T-helper 2 cell treated with Interferon-gamma antibody and Interleukin-4, amounts not matched to agents 5 μg/mL and 100 μg/mL, for 36 hours (primary cell): ENCODE measurements at places on chromosomes 2 and 18.
A peak's percentile ranks its signal among the peaks of the same experiment; 100 is the strongest.

GRCh38 chr2:182006595-182007341, 21.1 kb downstream of the PPP1R1C start:
- no peak for DNase-seq

GRCh38 chr18:2535419-2535910, 35.8 kb downstream of the METTL4 start:
- no peak for DNase-seq

DNA sequence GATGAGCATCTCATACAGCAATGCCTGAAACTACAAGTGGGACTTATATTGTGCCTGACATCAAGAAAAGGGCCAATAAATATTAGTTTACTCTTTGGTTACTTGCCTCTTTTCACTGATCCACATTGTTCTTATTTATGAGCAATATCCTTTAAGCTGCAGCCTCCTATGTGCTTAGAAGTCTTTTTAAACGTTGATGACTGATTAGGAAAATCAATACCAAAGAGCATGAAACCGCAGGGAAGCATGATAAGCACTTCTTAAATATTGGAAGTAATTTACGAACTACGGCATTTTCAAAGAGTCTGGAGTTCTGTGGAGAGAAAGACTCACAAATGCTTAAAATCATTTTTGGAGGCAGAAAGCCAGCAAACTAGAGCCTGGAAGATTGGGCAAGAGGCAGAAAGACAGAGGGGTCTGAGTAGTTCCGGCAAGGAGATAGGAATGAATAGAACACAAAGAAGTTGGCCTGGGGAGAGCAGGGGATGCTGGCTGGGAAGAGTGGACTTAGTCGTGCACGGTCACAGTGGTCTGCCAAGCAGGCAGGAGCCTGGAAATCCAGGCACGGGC, 122.6 kb upstream of the NOSTRIN start:
- no peak for DNase-seq

- DNase-seq, result no peak
Measured at GRCh38 chr2:15506229-15506819, 54.8 kb downstream of the NBAS start.

DNA sequence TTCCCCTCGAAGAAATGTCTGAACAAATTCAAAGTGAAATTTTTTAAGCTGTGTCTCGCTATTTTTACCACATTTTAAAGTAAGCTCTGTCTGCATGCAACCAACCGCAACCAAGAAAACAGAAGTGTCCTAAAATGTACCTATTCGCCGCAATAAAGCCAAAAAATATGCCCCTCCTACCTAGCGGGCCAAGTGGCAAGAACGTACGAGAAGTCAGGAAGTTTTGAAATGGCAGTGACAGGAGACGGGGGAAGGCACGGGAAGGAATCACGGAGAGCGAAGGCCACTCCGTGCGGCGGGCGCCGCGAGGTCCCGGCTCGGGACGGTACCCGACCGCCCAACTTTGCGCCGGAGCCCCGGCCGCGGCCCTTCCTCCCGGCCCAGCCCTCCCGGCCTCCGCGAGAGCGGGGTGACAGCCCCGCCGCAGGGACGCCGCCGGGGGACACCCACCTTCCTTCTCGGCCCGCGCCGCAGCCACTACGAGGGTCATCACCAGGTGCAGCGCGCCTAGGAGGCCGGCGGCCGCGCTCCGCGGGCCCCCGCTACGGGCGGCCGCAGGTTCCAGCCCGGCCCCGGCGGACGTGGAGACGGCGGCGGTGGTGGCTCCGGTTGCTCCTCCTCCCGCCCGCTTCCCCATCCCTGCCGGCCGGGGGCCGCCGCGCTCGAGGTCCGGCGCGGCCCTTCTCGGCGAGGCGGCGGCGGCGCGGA, 568 bp downstream of the TMEM131 start:
- DNase-seq, result peak; percentile 66

- DNase-seq, result no peak
Measured at GRCh38 chr18:8752329-8752728, 47.0 kb downstream of the MTCL1 start.

DNA sequence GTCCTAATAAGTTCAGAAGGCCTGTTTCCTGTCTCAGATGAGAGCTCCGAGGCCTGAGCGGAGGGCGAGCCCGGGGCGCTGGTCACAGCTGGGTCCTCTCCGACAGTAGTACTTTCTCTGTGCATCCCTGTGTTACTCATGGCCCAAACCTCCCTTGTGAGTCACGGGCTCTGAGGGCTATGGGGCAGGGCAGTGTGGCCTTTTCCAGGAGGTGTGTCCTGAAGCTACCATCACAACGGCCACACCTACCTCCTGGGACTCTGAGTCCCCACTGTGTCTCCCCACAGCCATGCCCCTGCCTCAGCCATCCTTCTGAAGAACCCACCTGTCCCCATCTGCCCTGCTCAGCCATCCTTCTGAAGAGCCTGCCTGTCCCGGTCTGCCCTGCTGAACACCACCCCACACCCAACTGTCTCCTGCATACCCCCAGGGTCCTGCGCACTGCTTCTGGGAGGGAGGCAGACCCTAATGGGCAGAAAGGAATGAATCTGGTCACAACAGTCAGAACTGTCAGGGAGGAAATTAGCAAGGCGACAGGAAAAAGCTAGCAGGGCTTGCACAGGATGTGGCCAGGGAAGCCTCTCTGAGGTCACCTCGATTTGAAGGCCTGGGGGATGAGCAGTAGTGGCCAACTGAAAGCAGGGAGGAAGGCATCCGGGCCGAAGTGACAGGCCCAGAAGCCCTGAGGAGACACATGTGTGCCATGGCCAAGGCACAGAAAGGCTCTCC, 145.4 kb upstream of the RIOK3 start:
- DNase-seq, result peak; percentile 53

- DNase-seq, result no peak
Measured at GRCh38 chr2:1698188-1698945, 45.9 kb downstream of the PXDN start.

- no peak for DNase-seq
Measured at GRCh38 chr18:35051641-35052377, 10.6 kb downstream of the MAPRE2 start.

DNA sequence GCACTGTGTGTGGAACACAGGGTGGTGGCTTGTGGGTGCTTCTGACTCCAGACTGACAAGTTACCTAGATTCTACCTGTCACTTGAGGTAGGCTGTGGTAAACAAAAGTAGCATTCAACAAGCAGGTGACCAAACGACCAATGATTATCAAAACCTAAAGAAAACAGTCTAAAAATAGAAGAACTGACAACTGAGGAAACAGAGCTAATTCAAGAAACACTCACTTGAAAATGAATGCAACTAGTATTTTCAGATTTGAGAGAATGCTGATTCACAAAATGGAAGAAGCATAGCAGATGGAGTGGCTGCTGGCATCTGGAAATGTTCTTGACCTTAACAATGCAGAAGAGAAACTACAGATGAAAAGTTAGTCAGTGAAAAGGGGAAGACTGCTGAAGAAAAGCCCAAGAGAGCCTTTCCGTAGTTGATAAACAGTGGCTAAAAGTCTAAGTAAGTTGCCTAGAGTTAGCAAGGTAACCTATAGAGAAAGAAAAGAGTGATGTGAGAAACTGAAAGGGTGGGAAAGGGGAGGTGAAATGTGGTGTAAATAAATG, 170.4 kb downstream of the NCK2 start:
- no peak for DNase-seq

GRCh38 chr2:105085525-105085924, 47.7 kb downstream of the MRPS9 start:
- DNase-seq, result no peak

- DNase-seq, result no peak
Measured at GRCh38 chr2:120995656-120996190, 260.1 kb downstream of the GLI2 start.

- no peak for DNase-seq
Measured at GRCh38 chr2:105954891-105955290, 210.2 kb downstream of the NCK2 start.

DNA sequence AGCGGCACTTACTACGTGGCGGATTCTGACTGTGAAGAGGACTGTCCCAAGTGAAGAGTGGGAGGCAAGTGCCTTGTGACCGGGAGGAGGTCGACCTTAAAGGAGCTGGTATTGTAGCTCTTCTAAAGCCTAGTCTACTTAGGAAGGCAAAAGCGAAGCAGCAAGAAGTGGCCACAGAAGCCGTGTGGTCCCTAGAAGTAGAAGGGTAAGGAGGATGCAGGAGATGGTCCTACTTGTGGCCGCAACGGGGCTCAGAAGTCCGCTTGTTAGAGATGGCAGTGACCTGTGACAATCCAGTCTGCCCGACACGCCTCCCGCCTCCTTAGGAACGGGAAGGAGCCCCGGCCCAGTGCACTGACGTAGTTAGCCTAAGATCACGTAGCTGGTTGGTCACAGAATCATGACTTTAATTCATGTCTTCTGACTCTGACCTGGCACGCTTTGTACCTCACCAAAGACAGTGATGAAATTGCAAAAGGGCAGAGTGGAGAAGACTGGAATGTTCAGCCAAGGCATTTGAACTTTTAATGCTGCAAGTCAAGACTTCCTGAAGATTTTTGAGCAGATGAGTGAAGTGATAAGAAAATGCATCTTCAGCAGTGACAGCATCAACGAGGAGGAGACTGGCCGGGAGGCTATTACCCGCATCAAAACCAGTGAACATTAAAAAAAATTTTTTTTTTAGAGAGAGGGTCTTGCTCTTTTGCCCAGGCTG, 749 bp upstream of the EIF2AK3 start:
- peak; percentile 90 for DNase-seq

- no peak for DNase-seq
Measured at GRCh38 chr18:8091035-8091434, 518.2 kb upstream of the RAB12 start.

- no peak for DNase-seq
Measured at GRCh38 chr2:232329716-232330067, 48.9 kb upstream of the ALPP start.

DNA sequence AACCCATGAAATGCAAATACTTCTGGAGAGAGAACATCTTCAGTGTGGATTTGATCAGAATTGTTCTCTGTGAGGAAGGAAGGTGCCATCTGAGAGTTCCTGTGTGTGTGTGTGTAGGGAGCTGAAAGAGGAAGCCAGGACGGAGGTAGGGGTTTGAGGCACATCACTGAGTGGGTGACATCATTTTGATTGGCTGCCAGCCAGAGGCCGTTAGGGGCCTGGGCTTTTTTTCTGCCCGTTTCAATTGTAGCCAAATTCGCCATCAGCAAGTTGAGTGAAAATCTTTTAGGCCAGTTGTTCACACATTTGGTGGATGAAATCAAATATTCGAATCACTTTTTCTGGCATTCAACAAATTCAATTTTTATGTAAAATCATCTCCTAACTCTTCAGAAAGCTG, 48.9 kb downstream of the TSN start:
- no peak for DNase-seq

DNA sequence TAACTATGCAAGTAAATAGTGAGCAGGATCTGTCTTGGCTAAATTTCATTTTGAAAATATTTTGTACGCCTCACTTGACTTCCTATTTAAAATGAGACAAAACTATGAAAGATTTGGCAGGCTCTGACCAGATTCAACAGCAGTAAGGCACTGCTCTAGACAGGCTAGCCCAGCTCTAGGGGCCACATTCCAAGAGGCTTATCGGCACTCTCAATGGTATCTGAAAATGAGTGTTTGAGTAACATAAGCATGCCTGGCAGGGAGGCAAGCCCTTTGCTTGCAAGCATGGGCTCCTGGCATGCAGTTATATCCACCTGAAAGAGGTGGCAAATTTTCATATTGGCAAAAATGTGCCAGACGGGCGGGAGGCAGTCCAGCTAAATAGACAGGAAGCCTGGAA, 10.5 kb downstream of the CAPN13 start:
- DNase-seq, result no peak

DNA sequence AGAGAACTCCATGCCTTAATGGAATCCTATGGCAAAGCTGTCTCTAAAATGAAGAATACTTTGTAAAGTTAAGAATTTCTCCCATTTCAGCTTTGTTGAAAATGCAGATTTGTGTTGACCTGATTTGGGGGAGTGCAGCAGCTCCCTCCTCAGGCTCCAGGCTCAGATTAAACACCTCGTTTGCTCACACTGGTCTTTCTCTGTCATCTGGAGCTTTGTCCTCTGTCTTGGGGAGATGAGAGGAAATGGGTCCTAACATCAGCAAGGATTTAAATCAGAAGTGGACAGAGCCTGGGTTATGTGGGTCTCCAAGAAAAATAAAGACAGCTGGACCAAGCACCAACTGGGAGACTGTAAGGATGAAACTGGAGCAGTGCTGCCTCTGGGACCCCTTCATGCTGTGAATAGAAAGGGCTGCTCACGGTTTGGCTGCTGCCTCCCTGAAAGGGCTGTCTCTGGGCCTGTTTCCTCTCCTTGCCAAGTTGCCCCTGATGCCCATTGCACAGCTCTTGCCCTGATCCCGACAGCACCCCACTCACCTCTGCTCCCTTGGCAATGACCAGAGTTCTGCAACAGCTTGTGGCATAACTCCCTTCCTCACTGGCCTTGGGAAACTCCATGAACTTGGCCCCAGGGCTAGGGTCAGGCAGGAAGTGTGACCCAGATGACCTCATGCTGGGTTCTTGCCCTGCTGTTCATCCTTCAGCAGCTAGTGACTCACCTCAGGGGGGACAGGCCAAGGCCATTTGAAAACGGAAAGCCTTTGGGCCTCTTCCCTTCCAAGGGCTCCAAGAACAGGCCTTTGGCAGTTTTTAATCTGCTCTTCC, 197.2 kb downstream of the CYP26B1 start:
- no peak for DNase-seq

- DNase-seq, result no peak
Measured at GRCh38 chr18:50862401-50862800, 16.5 kb upstream of the ME2 start.

- no peak for DNase-seq
Measured at GRCh38 chr2:215723631-215724011, 287.8 kb upstream of the FN1 start.

- no peak for DNase-seq
Measured at GRCh38 chr2:197345846-197346370, 35.3 kb upstream of the ANKRD44 start.

GRCh38 chr2:201254081-201254730, 6.1 kb upstream of the CASP8 start:
- DNase-seq, result peak; percentile 50

DNA sequence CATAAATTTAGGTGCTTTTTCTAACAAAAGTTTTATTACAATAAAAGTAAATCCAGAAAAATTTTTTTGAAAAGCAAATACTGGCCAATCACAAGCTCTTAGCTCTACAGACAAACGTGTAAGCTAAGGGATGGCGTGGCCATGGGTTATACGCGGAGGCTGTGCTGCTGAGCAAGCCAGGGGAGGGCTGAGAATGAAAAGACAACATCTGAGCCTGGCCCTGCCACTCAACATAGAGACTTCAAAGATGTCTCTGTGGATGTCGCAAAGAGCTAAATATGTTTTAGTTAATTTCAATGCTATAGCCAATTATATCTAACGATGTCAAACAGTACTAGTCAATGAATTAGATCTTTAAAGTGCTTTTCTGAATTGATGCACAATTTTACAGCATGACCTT, 33.3 kb upstream of the NT5DC4 start:
- no peak for DNase-seq

DNA sequence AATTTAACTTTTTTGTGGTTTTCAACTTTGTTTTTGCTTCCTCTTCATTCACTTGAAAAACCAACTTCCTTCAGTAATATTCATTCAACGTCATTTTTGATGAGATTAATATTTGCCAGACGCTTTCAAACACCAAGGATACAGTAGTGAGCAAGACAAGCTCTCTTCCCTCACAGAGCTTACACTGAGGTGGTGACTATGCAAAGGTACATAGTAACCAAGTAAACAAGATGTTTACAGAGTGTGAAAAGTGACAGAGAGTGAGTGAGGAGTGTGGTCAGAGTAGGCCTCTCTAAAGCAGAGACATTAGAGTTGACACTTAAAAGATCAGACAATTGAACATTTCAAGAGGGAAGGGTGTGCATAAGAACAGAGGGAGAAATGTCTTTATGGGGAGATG, 155.5 kb downstream of the TMEM247 start:
- DNase-seq, result no peak

GRCh38 chr2:8615576-8616281, 66.1 kb upstream of the ID2 start:
- no peak for DNase-seq

- no peak for DNase-seq
Measured at GRCh38 chr2:46122318-46122976, 174.8 kb upstream of the EPAS1 start.
